Fibroblast of skin of right biceps (primary cell): ENCODE measurements at places on chromosomes 12 and 14.
A peak's percentile ranks its signal among the peaks of the same experiment; 100 is the strongest.

DNA sequence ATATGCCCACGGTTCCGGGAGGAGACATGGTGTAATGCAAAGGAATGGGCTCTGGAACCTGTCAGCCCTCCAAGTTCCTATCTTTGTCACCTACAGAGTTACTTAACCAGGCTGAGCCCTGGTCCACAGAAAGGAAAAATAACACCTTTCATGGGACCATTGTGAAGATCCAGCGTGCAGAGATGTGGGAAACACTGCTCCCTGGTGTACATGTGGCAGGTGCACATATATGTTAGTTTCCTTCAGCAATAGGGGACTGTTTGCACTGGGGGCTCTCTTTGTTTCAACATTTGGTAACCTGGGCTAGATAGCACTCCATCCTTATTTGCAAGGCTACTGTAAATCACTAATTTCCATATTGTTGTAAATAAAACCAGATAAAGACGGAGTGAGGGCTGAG is 72.3 kb downstream of the ANO2 start:
- peak; percentile 46 for DNase-seq

GRCh38 chr14:59964251-59965007 is 44.5 kb downstream of the LRRC9 start:
- DNase-seq: no peak

- DNase-seq: no peak
Observed at GRCh38 chr12:3595721-3596120, 104.7 kb downstream of the PRMT8 start.

DNA sequence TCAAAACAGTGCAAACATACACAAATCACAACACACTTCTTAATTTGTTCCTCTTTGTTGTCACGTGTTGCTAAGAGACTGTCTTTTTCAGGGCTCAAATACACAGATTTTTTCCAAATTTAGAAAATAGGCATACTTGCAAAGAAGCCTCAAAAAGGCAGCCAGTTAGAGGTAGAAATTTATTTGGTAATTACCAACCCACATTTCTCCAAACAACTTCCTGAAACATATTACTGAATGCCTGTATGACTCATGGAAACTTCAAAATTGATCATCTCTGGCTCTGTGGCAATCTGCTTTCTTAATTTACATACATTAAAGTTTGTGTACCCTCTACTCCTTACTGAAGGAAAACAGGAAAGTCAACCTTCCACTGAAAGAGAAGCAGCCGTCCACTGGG is 36.4 kb downstream of the PPM1H start:
- peak; percentile 17 for DNase-seq

GRCh38 chr12:119788786-119789185 is 88.3 kb downstream of the CIT start:
- DNase-seq: no peak

GRCh38 chr12:6211421-6211869 is 11.2 kb downstream of the CD9 start:
- peak; percentile 92 for DNase-seq

GRCh38 chr14:68297039-68297438 is 477.5 kb downstream of the RAD51B start:
- DNase-seq: peak; percentile 14

DNA sequence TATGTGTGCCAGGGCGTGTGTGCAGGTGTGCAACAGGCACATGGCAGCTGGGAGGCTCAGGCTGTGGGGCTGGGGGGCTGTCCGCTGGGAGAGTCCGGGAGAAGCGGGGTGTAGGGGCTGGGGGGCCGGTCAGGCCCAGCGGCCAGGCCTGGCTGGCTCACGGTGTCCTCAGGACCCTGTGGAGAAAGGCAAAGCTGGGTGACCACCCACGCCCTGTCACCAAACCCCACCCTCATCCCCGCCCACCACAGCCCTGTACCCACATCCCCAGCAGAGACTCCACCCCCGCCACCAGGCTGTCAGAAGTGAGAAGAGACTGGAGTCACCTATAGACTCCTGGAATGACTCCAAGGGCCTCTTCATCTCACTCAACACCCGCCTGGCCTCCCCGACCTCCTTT is 85.3 kb downstream of the SCARB1 start:
- DNase-seq: no peak

DNA sequence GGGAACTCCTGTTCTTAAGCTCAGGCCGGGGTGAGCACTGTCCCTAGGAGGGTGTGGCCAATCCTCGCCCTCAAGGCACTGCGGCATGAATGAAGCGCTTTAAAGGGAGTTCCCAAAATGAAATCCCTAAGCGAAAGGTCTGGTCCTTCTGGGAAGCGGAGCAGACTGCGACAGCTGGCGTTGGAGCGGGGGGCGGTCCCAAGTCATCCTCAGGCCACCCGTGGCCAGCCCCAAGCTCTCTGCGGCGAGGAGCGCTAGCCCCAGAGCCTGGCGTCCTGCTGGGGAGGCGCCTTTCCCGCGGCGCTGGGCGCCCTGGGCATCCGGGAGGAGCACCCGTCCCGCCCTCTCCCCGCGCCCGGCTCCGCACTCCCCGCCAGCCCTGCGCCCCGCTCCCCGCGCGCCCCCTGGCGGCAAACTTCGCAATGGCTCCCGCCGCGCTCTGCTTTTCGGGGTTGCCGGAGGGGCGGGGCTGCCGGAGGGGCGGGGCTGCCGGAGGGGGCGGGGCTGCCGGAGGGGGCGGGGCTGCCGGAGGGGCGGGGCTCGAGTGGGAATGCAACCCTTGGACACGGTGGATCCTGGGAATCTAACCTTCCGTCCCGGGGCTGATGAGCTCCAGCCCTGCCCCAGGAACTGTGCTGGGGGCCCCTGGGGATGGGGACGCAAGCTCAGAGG is 25.4 kb downstream of the ZBTB42 start:
- DNase-seq: peak; percentile 79

DNA sequence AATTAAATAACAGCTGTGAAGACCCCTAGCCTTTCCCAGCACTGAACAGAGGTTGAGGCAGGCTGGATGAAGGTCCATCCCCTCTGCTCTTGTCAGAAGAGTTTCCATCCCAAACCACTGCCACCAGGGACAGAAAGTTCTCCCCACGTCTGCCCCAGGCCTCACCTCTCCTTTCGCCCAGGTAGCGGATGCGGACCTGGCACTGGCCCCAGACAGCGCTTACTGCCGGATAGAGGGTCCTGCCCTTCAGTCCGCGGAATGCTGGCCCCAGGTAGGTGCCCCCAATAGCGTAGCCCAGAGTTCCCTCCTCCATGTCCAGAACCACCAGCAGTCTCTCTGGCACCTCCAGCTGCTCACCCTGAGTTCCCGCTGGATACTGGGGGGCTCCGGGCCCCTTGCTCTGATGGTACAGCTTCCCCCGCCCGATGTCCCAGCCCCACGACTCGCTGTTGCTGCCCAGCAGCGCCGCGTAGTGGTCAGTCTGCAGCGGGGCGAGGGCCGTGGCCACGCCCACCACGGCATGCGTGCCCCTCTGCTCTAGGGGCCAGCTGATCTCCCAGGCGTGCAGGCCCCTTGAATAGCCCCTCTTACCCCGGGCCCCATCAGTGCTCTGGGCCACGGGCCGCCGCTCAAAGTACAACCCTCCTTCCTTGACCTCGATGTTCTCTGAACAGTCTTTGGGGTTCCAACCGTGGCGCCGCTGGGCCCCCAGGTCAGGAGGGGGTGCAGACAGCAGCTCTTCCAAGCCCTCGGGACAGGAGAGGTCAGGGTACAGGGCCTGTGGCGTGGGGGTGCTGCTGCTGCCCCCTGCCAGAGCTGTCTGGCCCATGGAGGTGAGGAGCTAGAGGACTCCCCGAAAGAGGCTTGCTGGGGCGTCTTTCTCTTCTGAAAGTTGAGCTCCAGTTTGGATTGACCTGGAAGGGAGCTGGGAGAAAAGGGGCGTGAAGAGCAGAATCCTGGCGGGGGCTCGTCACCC is 742 bp downstream of the SPSB2 start:
- DNase-seq: peak; percentile 74

DNA sequence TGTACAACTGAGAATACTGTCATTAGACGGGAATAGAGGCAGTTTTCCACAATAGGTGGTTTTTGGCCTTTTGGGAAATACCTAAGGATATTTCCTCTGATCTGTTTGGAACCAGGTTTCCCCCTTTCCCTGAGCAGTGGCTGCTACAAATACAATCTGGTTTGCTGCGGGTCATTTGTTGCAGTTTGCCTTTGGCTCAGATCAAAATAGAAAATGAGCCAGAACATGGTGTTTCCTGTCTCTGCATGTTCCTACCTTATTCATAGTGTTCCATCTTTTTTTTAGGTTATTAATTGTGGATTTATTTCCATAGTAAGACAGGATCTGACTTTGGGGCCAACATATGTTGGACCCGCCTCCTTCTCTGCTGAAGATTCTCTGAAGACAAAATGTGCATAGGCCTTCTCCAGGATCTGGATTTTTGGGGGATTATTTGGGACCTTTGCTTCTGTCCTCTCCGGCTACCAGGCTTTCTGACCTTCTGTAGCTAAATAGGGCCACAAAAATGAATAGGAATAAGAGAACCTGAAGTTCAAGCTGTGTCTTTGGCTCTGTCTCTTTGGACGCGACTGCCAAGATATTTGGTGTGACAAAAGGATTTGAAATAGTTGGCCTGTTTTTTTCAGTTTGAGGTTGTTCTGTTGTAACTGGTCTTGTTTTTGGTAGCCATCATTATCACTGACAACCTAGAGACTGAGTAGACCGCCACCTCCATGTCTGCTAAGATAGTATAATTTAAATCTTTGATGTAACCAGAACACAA is 146.9 kb downstream of the PRKCH start:
- no peak for DNase-seq

- DNase-seq: no peak
Observed at GRCh38 chr12:64714551-64714968, 44.6 kb downstream of the GNS start.

DNA sequence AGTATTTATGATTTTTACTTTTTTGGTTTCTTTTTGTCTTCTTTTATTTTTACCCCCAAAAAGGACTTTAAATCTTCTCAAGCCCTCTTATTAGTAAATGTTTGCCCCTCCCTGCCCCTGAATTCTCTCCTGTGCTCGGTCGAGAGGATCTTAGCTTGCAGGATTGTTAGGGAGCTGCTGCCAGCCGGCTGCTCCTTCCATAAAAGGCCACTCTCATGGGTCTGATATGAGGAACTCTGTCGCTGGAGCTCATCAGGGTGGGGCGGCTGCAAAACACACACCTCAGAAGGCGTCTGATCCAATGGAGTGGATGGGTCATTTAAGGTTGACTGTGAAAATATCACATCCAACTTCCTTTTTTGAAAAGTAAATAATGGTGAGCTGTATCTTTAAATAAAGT is 8.5 kb downstream of the LTBR start:
- no peak for DNase-seq

DNA sequence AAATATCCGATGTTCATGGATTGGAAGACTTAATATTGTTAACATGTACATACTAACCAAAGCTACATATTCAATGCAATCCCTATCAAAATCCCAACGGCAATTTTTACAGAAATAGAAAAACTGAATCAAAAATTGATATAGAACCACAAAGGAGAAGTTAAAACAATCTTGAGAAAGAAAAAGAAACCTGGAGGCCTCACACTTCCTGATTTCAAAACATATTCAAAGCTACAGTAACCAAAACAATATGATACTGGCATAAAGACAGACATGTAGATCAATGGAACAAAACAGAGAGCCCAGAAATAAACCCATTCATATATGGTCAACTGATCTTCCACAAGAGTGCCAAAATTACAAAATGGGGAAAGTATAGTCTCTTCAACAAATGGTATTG is 5.4 kb upstream of the PELI2 start:
- no peak for DNase-seq

- DNase-seq: peak; percentile 82
Observed at GRCh38 chr12:1429980-1430379, 164.4 kb downstream of the FBXL14 start.

DNA sequence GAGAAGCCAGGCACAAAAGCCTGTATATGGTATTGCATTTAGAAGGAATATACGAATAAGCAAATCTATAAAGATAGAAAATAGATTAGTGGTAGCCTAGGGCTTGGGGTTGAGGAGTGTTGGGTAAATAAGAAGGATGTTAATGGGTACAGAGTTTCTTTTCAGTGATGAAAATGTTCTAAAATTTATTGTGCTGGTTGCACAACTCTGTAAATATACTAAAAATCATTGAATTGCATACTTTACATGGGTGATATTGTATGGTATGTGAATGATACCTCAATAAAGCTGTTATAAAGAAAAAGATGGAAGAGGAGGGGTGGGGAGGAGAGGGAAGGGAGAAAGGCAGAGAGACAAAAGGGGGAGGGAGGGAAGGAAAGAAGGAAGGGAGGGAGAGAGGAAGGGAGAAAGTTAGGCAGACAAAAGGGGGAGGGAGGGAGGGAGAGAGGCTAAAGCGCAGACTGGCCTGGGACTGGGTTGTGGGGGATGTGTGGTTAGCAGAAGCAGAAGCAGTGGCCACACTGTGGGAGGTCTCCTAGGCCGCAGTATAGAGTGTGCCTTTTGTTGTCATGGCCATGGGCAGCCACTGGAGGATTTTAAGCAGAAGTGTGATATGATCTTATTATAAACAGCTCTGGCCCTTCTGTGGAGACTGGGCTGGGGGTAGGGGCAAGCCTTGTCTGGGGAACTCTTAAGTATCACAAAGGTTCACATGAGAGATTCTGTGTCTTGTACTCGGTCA is 73.6 kb upstream of the ELK3 start:
- DNase-seq: peak; percentile 9

DNA sequence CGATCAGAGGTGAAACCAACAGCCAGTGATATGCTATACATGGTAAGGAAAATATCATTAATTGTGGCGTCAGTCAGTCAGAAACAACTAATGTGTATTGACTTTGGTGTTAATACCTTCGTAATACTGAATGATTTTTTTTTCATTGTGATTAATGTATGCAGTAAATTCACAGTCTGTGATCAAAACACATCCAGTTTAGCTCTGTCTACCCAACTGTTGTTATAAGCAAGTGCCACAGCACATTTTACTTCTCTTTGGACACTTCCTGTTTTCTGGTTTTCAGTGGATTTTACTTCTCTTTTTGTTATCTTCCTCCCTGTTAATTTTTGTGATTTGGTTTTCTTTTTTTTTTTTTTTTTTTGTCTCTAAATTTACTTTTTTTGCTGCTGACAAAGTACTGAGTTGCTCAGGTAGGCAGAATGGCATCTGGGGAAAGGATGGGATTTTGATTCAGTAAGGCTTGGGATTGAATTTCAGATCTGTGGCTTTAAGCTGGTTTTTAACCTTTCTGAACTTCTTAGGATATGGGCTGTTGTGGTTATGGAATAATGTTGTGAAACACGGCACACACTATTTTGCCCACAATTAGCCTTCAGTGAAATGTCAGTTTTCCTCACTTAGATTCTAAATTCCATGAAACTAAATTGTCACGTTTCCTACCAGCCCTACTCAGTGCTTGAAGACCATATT is 604 bp downstream of the GLIPR1 start:
- no peak for DNase-seq

DNA sequence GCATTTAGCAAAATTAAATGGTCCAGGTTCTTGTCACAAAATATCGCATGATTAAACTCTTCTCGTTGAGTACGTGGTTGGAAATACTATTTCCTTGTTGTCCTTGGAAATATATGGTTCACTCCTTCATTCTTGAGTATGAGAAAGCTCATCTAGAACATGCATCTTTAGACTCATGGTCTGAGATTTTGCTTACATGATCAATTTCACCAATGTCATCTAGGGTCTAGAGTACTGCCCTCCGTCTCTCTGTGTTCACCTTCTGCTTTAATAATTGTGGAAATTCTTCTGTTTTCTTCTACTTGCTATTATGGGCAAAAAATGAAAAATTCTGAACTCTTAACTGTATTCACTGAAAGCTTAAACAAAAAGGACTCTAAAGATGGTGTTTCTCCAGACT is 25.9 kb downstream of the MBIP start:
- DNase-seq: no peak

GRCh38 chr12:92603741-92604432 is 98.9 kb upstream of the PLEKHG7 start:
- peak; percentile 33 for DNase-seq

GRCh38 chr12:62438098-62438692 is 28.4 kb upstream of the MON2 start:
- DNase-seq: peak; percentile 47

GRCh38 chr12:30278401-30278800 is 417.3 kb downstream of the IPO8 start:
- no peak for DNase-seq
